ENCODE measurements at places on chromosomes 11 and 22.

DNA sequence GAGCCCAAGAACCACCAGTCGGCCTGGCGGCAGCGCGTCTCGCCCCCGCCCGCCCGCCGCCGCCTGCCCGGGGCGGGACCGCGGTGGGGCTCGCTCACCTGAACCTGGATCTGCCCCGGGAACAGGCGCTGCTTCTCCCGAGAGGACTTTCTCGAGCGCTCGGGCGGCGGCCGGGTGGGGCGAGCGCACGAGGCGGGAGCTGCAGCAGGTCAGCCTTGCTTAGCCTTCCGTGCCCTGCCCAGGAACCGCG, 133 bp downstream of the MYH9 start:
- no peak for DNase-seq

- DNase-seq, result no peak
These were observed 14.8 kb downstream of the FGF4 start for GRCh38 chr11:69760319-69760718.

DNA sequence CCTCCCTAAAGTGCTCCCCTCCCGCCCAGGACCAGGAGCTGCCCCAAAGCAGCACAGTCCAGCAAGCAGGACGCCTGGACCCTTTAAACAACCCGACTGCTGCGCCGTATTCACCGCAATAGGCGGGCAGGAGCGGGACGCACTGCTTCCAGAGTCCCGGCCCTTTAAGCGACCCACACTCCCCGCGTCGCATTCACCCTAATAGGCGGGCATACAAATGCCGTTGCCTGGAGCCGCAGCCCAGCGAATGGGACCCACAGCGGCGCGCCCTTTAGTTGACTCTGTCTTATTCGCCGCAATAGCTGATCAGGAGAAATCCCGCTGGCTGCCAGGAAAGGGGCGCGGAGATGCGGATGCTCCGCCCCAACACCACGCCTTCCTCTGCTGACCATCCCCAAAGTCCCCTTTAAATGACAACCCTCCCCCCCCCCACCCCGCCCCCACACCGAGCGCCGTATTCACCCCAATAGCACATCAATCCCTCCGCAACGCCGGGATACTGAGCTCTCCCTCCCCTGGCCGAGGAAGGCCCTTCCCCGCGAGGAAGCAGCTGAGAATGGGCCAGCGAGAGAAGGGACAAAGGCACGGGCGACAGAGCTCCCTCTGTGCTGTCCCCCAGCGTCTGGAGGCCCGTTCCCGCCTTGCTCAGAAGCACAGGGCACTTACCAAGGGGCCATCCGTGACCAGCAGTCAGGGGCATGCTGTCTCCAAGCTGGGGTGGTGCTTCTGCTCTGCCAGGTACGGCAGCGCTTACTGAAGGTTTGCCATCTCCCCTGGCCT, 4.7 kb downstream of the OSBPL5 start:
- DNase-seq, result peak; percentile 96

- DNase-seq, result no peak
These were observed 342.5 kb downstream of the NTM start for GRCh38 chr11:131712897-131713296.

GRCh38 chr11:17598700-17599459, 51.8 kb downstream of the OTOG start:
- DNase-seq, result peak; percentile 53

GRCh38 chr11:110857892-110858546, 145.8 kb upstream of the ARHGAP20 start:
- no peak for DNase-seq

GRCh38 chr11:1504581-1505290, 18.2 kb upstream of the MOB2 start:
- no peak for DNase-seq

GRCh38 chr11:67118181-67118766, 789 bp upstream of the KDM2A start:
- DNase-seq, result peak; percentile 34

DNA sequence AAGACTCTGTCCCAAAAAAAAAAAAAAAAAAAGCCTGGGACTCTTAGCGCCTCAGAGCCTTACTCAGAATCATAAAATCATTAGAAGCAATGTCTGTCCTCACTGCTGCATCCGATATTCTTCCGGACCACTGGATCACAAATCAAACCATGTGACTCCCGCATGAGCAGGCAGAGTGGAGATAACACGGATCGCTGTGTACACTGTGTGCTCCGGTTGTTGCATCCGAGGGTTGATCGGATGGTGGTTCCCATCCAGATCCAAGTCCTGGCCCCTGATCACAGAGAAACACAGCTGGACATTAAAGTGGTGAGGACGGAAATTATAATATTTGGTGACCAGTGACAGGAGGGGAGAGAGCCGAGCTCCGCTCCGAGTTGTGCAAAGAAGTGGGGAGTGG, 9.7 kb upstream of the TXNRD2 start:
- no peak for DNase-seq

DNA sequence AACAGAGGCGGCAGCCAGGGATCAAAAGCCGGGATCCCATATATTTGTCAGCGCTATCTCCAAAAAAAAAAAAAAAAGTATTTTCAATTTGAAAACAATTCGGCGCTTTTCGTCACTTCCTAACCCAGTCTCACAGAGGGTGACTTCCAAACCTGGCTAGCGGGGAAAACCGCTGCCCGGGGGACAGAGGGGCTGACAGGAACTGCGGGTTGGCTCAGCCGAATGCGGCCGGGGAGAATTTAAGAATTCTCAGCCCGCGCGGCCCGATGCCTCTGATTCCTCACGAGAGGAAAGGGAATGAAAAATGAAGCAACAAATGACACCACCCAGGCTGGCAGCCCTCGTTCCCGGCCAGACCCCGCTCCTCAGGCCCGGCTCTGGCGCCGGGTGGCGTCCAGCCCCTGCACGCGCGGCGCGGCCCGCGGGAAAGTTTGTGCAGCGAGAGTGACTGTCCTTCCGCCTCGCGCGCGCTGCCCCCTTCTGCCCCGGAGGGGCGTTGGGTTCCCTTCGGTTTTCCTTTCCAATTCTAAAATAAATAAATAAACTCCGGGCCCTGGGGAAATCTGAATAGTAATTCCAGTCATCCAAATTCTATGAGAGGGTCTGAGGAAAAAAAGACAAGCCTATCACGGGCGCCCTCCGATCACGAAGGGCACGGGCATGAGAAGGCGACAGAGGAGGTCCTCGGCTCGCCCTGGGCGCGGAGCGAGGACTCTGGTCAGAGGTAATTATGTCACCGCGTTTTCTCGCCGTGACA, 4.8 kb upstream of the PAX6 start:
- no peak for DNase-seq

DNA sequence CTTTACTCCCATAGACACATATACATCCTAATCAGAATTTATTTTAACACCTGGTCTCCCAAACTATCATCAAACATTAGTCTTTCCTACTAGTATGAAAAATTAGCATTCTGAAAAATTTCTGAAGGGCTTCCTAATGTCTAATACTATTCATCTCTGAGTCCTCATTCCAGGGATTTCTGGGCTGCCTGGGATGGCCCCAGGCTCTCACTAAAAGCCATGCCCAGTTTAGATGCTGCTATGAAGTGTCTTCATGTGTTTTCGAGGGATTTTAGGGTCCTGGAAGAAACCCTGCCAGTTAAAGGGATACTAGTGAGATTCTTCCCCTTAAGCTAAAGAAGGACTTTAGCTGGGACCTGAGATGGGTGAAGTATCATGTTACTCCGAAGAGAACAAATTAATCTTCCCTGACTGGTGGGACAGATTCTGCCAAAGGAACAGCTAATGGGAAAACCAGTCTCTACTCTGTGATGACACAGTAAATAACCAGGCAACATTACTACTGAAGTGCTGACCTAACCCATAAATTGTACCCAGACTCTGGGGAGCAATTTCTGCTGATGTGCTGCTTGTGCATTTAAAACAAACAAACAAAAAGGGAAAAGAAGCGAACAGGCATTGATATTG, 342.6 kb downstream of the SOX6 start:
- DNase-seq, result peak; percentile 32

DNA sequence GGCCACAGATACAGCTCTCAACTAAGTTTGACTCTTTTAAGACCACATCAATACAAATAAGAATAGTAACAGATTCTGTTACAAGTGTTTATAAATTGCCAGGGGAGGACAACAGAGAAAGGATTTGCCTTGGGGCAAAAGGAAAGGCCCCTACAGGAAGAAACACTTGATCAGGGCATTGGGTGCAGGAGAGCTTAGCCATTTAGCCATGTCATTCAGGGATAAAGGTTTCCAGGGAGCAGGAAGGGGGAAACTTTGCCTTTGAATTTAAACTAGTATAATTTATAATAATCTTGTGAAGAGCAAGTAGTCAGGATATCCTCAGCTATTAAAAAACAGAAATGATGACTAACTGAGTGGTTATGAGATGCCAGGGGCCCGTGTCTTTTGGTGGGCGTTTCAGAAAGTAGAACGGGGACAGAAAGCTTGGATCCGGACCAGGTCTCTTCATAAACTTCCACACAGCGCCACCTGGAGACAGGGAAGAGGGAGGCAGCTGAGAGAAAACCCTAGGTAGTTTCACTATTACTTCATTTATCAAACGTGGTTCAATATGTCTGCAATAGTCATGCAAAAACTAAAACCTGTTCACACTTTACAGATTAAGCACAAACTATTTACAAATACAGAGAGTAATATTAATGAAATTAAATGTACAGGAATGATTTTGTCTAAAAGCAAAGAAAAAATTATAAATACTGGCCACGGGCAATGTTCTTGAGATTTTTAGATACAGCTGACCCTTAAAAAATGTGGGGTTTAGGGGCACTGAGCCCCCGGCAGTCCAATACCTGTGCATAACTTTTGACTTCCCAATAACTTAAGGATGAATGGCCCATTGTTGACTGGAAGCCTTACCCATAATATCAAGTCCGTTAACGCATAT, 11.0 kb upstream of the SLC5A4 start:
- DNase-seq, result peak; percentile 78

GRCh38 chr11:131975619-131976018, 605.2 kb downstream of the NTM start:
- no peak for DNase-seq

DNA sequence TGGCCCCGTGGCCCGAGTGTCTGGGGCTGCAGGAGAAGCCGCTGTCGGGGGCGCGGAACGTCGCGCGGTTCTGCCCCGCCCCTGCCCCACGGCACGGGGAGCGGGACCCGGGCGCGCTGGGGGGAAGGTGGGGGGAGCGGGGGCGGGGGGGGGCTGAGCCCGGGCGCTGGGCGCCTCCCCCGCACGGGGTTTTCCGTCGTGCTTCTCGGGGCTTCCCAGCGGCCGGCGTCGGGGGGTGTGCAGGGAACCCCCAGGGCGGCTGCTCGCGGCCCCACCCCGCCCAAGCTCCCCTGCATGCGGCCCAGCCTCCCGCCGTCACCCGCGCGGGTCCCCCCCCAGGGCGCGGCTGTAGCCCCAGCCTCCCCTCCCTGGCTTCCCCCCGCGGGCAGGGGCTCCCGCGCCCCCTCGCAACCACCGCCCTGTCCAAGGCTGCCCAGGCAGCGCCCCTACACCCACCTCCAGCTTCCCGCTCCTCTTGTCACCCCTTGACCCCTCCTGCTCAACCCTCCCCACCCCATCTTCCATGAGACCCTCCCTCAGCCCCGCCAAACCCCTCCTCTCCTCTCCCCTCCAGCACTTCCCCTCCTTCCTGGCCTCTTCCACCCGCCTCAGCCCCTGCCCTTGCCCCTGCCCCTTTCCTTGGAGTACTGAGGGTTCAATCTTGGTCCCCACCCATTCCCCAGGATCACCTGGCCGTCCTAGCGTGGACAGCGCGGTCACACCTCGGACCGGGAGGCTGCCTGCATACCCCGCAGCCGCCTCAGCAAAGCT, 1.7 kb downstream of the IL17REL start:
- no peak for DNase-seq

- DNase-seq, result peak; percentile 77
These were observed 7.3 kb downstream of the PACSIN2 start for GRCh38 chr22:43007519-43008102.

- no peak for DNase-seq
These were observed 117.5 kb downstream of the WNT7B start for GRCh38 chr22:45859231-45860161.

DNA sequence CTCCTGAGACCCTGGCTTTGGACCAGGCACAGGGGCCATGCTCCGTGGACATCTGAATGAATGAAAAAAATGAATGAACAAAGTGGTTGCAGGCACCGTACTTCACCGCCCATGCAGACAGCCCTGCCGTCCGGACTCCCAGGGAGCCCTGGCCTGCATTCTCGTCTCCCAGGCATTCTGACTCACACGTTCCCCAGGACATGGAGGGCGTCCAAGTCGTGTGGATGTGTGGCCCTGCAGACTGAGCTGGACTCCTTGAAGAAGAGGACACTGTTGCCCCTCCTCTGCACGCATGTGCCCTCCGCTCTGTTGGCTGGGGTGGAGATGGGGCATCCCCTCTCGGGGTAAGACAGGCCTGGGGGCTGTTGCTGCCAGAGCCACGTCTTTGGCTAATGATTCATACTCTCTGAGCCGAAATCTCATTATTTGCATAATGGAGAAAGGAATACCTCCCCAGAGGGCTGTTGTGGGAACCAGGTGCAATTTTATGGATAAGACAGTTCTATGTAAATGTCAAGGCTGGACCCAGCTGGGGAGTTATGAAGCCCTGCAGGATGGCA, 49.7 kb downstream of the RTL6 start:
- peak; percentile 98 for DNase-seq

Data from EL (cell line).